Upper lobe of left lung (tissue), 6 donors: ENCODE measurements at places on chromosomes 5 and 9.

GRCh38 chr5:146441896-146442295 is 5.2 kb upstream of the TCERG1 start:
- H3K4me1 ChIP-seq, result no peaks in the 10 kb centered on the region
- H3K27me3 ChIP-seq, result no peaks in the 10 kb centered on the region
- H3K27ac ChIP-seq, result no peak overlapping the region
- H3K36me3 ChIP-seq, result no peaks in the 10 kb centered on the region
- DNase-seq, result no peak

DNA sequence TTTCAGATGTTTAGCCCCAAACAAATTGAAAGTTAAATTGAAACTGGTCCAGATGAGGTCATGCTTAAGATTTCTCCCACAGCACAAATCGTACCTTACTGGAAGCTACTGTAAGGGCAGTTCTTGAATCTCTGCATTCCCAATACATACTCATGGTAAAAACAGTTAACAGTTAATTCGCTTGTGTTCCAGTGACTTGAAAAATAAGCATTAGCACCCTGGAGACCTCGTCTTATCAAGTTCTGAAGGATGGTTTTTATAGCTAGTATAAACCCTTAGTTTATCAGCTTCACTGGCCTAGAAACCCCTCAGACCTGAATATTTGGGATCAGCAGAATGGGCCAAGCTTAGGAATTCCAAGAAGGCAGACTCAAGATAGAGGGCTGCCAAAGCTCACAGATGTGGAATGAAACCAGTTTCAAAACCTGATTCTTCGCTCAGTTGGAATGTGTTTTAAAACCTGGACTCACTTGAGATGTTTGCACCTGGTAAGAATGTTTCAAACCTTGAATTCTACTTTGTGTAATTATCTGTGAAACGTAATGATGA is 103.6 kb downstream of the C9orf152 start:
- H3K36me3 ChIP-seq, result no peaks in the 10 kb centered on the region
- H3K4me1 ChIP-seq, result peaks cover 67% of the 10 kb centered on the region
- H3K4me3 ChIP-seq, result no peak overlapping the region
- peak overlapping the region; percentile 21 for H3K27ac ChIP-seq

DNA sequence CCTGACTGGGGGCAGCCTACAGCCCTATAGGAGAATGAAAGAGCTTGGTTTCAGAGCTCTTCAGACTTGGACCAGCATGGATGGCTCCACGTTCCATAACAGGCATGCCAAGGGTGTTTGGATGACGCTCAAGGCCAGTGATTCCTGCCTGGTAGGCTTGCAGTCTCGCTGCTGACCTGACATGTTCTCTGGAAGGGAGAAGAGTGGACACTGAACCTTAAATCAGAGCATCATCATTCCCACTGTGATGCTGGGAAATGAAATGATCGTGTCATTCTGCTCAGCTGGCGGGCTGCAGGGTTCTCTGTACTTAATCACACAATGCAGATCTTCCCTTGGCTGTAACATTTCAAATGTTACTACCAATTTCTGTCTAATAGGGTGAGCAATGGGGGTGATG is 57.0 kb downstream of the CFAP90 start:
- H3K36me3 ChIP-seq, result no peaks in the 10 kb centered on the region
- H3K4me3 ChIP-seq, result no peak overlapping the region
- H3K27ac ChIP-seq, result no peak overlapping the region

DNA sequence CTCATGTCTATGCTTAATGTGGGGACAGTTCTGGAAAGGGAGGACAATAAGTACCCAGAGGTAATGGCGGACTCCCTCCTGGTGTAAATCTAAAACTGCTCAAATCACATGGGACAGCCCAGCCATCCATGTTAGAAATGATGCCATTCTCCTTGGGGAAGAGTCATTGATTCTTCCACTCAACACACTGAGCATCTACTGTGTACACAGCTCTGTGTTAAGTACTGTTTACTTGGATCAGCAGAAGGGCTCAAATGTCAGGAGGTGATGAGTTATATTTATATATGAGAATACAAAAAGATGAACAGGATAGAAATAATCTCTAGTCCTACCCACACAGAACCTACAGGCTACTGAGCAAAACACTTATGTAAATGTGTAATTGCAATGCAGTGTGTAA is 31.8 kb upstream of the NANS start:
- no peaks in the 10 kb centered on the region for H3K36me3 ChIP-seq
- peaks cover 5% of the 10 kb centered on the region for H3K4me1 ChIP-seq
- H3K27me3 ChIP-seq, result no peaks in the 10 kb centered on the region
- H3K4me3 ChIP-seq, result no peak overlapping the region

DNA sequence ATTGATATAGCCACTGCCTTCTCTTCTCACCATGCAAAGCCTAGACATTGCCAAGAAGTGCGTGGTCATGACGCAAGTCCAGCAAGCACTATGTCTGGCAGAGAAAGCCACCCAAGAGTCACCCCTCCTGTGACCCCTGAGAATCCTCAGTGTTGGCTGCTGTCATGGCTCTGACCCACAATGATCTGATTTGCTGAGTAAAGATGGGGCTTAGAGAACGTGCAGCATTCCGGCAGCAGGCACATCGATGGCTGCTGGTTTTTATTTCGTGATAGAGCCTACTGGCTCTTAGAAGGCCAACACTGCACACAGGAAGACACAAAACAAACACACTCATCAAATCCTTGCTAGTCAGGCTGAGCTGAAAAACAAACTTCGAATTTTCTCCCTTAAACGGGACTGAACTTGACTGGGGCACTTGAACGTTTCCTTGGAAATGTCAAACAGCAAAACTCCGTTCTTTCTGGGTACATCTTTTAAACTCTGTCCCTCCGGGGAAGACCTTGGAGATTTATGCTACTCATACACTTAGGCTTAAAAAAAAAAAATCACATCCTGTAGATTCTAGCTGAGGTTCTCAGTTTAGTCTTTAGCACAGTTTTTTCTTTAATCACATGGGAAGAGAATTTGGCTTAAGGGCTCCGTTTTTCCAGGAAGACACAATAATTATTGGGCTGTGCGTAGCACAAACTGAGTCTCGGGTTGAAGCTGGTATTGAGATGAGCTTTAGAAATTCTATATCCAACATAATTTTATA is 88.2 kb upstream of the BASP1 start:
- no peaks in the 10 kb centered on the region for H3K36me3 ChIP-seq
- no peak overlapping the region for H3K4me3 ChIP-seq
- H3K27ac ChIP-seq, result no peak overlapping the region
- DNase-seq, result no peak

- no peaks in the 10 kb centered on the region for H3K36me3 ChIP-seq
- H3K4me1 ChIP-seq, result no peaks in the 10 kb centered on the region
- no peak overlapping the region for H3K4me3 ChIP-seq
- H3K27ac ChIP-seq, result no peak overlapping the region
- H3K27me3 ChIP-seq, result no peaks in the 10 kb centered on the region
- no peak for DNase-seq
These were observed 116.7 kb upstream of the RANBP3L start for GRCh38 chr5:36418152-36418979.

DNA sequence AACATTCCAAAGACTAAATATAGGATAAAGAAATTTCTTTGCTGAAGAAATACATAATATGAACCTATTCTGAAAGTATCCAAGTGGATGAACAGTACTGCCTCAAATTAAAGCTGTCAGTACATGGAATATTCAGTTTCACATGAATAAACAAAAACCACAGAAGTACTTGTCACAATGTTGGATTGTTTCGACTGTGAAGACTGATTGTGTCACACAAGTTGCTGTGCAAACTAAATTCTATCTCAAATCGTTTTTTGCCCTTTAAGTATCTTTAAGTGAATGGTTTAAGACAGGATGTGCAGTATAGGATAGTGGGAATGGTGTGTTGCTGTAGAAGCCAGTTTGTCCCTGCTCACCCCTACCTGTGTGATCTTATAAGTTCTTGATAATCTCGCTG is 137.4 kb upstream of the OTULINL start:
- H3K4me1 ChIP-seq, result peaks cover 6% of the 10 kb centered on the region
- DNase-seq, result no peak
- H3K27me3 ChIP-seq, result no peaks in the 10 kb centered on the region
- no peak overlapping the region for H3K4me3 ChIP-seq

DNA sequence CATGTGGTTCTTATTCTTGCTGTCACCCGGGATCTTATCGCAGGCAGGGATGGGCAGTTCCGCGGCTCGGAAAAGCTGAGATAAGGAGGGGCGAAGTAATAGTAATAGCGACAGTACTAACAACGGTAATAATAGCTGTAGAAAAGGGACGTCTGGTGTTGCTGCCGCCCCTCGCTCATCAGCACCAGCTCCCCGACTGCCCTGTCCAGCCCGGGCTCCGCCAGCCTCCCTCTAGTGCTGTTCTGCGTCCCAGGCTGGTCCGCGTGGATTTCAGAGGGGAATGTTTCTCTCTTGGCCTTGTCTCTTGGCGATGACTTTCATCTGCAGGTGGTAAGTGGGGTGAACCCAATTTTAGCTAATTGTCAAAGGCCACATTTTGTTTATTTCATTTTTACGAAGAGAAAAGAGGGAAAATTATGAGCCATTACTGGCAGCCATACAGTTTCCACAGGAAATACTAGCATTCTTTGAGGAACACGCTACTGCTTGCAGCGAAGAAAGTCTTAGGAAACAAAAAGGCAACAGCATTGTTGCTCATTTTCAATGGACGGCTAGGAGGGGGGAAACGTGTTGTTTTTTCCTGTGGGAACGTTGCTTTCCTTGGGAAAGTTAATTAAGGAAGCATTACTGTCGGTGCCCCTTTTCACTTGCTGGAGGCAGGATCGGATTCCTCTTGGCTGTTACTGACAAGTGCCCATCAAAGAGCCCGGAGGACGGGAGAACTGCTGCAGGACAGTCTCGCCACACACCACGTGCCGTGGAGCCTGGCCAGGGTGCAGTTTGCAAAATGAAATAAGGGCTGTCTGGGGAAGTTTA is 762 bp downstream of the SNCAIP start:
- no peak for DNase-seq
- H3K27me3 ChIP-seq, result no peaks in the 10 kb centered on the region
- H3K36me3 ChIP-seq, result no peaks in the 10 kb centered on the region
- peak overlapping the region; percentile 65 for H3K4me3 ChIP-seq

- no peaks in the 10 kb centered on the region for H3K27me3 ChIP-seq
- H3K27ac ChIP-seq, result peak overlapping the region; percentile 75
- DNase-seq, result peak; percentile 21
- no peak overlapping the region for H3K4me3 ChIP-seq
- H3K4me1 ChIP-seq, result peaks cover 29% of the 10 kb centered on the region
These were observed 24.7 kb downstream of the ZDHHC11B start for GRCh38 chr5:759781-760362.
